ENCODE measurements at places on chromosomes 13 and 19. TPM values are rescaled to one million over a fixed set of nuclear protein-coding genes. Genes with fewer than 3 reads are reported as not detected.

ARHGAP45 gene
- total RNA-seq, result 11.5 TPM

ATP4B gene
- not detected for total RNA-seq

ANKLE1 gene
- 0.24 TPM for total RNA-seq

RNF225 gene
- total RNA-seq, result not detected

IGFL1 gene
- not detected for total RNA-seq

PNKP gene
- total RNA-seq, result 54.6 TPM

SIGLEC5 gene
- 0.92 TPM for total RNA-seq

ZNF708 gene
- total RNA-seq, result 34.3 TPM

NUCB1 gene
- 391 TPM for total RNA-seq

KLK4 gene
- 1.1 TPM for total RNA-seq

VPS36 gene
- 68.6 TPM for total RNA-seq

ERICH4 gene
- total RNA-seq, result not detected

DNA sequence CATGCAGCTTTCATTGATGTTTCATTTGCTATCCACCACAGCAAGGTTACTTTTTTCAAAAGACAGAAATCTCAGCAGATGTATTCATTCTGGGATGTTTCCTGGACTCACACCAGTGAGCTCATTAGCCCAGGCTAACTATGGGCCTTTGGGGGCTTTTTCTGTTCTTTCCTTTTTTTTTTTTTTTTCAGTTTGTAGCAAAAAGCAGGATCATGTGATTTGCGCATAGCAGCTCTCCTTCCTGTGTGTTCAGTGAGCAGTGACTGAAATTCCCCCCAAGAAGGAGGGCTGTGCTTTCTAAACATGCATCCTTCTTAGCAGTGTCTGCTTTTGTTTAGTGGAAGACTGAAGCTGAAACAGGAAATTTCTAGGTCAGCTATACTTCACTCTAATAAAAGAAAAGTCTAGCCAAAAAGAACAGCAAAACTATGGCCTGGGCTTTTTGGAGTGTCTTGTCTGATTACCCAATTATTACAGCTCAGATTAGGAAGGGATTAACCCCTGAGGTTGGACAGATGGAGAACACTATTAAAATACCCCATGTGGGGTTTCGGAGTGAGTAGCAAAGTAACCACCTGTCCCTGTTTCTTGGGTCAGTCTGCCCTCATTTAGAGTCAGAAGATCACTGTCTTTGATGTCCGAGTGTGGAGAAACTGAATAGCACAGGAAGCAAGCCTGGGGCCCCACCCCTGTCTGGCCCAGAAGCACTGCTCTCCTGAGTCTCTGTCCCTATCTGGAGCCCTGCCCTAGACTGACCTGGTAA, 8.9 kb upstream of the AMER2 start:
- no peak for DNase-seq
- H3K4me1 ChIP-seq, result no peaks in the 10 kb centered on the region
- H3K36me3 ChIP-seq, result no peaks in the 10 kb centered on the region
- no peaks in the 10 kb centered on the region for H3K27me3 ChIP-seq
- no peak overlapping the region for H3K4me3 ChIP-seq
- no peak overlapping the region for H3K27ac ChIP-seq

GRCh38 chr13:36801035-36801434, 18.0 kb upstream of the RFXAP start:
- no peak overlapping the region for H3K27ac ChIP-seq
- no peaks in the 10 kb centered on the region for H3K27me3 ChIP-seq
- no peaks in the 10 kb centered on the region for H3K4me1 ChIP-seq

GRCh38 chr19:41882568-41883462, at the start of gene ARHGEF1:
ARHGEF1 (plus strand) TSS chr19:41883184; CDS start chr19:41888083, 4,899 bp downstream.
- peak; percentile 42 for DNase-seq
- peak within 1 kb of the TSS; percentile 76 for H3K27ac ChIP-seq
- H3K4me1 ChIP-seq, result peaks cover 14% of the 10 kb centered on the region
- no peaks in the 10 kb centered on the region for H3K36me3 ChIP-seq
- peak within 1 kb of the TSS; percentile 85 for H3K4me3 ChIP-seq
- H3K27me3 ChIP-seq, result no peaks in the 10 kb centered on the region

DNA sequence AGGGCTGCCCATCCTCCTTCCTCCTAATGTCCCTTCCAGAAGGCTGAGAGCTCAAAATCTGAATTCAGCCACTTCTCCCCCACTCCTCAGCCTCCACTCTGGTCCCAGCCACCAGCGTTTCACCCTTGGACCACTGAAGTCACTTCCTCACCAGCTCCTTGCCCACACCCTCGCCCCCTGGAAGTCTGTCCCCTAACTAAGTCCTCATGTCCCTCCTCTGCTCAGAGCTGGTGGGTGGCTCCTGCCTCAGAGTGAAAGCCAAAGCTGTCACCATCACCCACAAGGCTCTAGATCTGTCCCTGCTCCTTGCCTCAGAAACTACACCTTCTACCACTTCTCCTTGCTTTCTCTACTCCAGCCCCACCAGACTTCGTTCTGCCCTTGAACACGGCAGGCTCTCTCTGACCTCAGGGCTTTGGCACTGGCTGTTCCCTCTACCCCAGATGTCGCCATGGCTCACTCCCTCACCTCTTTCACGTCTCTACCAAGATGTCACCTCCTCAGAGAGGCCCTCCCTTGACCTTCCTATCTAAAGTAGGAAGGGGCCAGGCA, 1.7 kb downstream of the ERCC1 start:
- no peak overlapping the region for H3K4me3 ChIP-seq
- no peak overlapping the region for H3K27ac ChIP-seq
- H3K27me3 ChIP-seq, result no peaks in the 10 kb centered on the region
- H3K36me3 ChIP-seq, result no peaks in the 10 kb centered on the region

DNA sequence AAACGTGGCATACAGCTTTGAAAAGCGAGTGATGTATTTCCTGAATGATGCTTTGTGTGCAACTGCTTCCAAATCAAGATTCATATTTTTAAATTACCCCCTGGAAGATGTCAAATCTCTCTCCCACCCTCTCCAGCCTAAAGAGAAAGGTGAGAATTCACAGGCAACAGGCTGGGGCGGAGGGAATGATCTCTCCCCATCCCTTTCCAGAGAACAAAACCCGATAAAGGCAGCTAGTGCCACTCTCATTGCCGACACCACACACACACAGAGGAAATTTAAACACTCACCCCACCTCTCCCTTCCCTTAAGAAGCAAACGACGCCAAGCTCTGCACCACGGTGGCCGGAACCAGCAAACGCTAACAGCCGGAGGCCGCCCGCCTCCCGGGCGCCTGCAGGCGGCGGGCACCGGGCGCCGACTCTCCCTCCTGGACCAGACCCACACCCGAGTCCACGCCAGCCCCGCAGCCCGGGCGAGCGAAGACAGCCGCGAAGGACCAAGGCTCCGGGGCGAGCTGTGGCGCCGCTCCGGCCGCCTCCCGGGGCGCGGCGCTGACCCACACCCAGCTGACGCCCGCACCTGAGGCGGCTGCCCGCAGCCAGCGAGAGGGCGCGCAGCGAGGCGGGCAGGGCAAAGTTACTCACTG, 477 bp downstream of the LNX2 start:
- H3K4me3 ChIP-seq, result peak overlapping the region; percentile 79
- no peaks in the 10 kb centered on the region for H3K36me3 ChIP-seq
- peak overlapping the region; percentile 98 for H3K27ac ChIP-seq
- no peaks in the 10 kb centered on the region for H3K27me3 ChIP-seq
- peak; percentile 47 for DNase-seq

DNA sequence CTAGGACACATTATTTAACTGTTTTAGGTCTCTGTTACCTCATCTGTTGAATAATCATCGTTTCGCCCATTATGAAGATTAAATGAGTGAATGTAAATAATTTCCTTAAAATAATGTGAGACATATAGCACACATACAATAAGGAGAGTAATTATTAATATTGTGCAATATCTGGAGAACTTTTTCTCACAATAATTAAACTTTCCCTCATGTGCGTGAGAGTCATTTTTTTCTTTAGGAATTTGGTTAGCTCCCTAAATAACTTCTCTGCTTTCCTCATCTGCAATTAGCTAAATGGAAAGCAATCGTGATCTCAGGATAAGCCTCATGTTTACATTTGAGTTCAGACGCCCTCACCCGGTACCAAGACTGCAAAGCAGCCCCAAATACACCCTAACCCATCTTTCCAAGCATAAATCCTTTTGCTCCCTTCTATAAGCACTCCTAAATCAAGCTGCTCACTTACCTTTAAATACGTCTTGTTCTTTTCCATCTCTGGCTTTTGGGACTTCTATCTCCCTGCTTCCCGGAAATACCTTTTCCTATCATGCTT, 78.8 kb downstream of the MZT1 start:
- H3K4me3 ChIP-seq, result no peak overlapping the region
- no peak overlapping the region for H3K27ac ChIP-seq
- no peaks in the 10 kb centered on the region for H3K36me3 ChIP-seq

GRCh38 chr13:28753208-28753892, 34.6 kb upstream of the SLC46A3 start:
- no peak overlapping the region for H3K4me3 ChIP-seq
- H3K4me1 ChIP-seq, result peaks cover 10% of the 10 kb centered on the region
- no peaks in the 10 kb centered on the region for H3K27me3 ChIP-seq
- H3K27ac ChIP-seq, result peak overlapping the region; percentile 61
- H3K36me3 ChIP-seq, result no peaks in the 10 kb centered on the region

- H3K27me3 ChIP-seq, result no peaks in the 10 kb centered on the region
- H3K36me3 ChIP-seq, result no peaks in the 10 kb centered on the region
- no peaks in the 10 kb centered on the region for H3K4me1 ChIP-seq
These were observed 121.6 kb downstream of the COG6 start for GRCh38 chr13:39777021-39777420.

GRCh38 chr19:54199401-54199800, 1.3 kb upstream of the RPS9 start:
- no peaks in the 10 kb centered on the region for H3K27me3 ChIP-seq
- no peak overlapping the region for H3K4me3 ChIP-seq
- peaks cover 27% of the 10 kb centered on the region for H3K36me3 ChIP-seq
- peaks cover 21% of the 10 kb centered on the region for H3K4me1 ChIP-seq

DNA sequence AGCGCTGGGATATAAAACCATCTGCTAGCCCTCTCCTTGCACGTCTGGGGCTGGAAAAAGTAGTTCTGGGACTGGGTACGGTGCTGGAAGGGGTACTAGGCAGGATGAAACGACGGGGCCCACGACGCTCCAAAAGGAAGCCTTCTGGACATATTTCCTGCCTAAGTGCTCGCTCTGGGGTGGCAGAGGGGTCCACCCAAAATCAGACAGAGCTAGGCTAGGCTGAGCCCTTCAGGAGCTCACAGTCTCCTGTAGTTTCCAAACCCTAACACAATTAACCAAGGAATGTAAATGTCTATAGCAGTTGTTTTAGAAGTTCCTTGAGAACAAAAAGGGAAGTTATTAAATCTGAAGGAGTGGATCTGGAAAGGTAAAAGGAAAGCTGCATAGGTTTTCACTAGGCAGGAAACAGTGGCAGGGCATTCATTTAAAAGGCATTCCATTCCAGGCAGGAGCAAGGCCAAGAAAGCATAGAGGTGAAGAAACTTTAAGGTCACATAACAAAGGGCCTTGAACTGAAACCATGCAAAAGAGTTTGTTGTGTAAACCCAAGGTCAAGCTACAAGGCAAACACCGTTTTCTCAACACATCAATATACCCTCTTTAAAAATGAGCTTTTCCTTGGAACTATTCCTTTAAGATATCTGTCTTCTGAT, 634 bp upstream of the DIAPH3 start:
- H3K4me3 ChIP-seq, result peak overlapping the region; percentile 30
- peak; percentile 5 for DNase-seq
- no peaks in the 10 kb centered on the region for H3K27me3 ChIP-seq
- peaks cover 6% of the 10 kb centered on the region for H3K4me1 ChIP-seq

DNA sequence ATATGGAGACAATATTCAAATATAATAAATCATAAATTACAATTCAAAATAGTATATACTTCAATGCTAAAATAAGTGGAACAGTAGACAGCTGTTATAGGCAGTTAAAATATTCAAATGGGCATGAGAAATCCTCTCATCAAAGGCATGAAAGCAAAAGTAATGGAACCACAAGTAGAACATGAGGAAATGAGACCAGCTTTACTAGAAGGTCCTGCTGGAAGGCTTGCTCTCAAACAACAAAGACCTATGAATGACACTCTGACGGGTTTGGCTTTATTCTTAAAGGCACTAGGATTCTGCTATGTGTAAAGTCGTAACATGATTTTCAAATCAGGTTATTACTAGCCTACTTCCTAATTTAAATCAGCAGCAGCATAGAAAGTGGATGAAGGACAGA, 148.1 kb downstream of the VWA8 start:
- DNase-seq, result no peak
- no peaks in the 10 kb centered on the region for H3K36me3 ChIP-seq
- no peak overlapping the region for H3K27ac ChIP-seq
- H3K4me1 ChIP-seq, result peaks cover 6% of the 10 kb centered on the region

DNA sequence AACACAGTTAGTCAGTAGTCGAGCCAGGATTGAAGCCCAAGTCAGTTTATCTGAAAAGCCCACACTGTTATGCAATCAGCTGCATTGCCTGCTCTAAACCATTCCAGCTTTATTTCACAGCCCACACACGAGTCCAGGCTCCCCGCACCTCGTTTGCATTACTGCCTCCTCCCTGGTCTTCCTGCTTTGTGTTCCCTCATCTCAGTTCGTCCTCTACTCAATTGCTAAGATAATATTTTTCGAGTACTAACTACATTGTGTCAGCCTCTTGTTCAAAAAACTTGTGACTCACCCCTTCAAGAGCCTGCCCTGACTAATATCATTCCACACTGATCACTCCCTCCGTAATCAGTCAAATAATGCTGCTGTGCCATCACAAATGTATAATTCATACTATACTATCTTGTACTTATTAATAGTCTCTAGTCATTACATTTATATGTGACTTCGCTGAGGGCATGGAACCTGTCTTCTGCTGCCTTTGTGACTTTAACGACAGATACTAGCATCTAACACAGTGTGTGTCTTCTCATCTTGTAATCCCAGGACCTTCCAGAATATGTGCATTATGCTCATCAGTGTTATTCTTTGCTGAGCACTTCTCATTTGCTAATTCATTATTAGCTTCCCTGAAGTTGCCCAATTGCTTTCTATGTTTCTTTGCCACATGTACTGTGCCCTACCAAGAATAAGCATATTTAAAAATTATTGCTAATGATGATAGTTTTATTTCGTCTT, 26.2 kb upstream of the WDFY2 start:
- H3K4me3 ChIP-seq, result no peak overlapping the region
- no peak for DNase-seq
- peaks cover 20% of the 10 kb centered on the region for H3K4me1 ChIP-seq

DNA sequence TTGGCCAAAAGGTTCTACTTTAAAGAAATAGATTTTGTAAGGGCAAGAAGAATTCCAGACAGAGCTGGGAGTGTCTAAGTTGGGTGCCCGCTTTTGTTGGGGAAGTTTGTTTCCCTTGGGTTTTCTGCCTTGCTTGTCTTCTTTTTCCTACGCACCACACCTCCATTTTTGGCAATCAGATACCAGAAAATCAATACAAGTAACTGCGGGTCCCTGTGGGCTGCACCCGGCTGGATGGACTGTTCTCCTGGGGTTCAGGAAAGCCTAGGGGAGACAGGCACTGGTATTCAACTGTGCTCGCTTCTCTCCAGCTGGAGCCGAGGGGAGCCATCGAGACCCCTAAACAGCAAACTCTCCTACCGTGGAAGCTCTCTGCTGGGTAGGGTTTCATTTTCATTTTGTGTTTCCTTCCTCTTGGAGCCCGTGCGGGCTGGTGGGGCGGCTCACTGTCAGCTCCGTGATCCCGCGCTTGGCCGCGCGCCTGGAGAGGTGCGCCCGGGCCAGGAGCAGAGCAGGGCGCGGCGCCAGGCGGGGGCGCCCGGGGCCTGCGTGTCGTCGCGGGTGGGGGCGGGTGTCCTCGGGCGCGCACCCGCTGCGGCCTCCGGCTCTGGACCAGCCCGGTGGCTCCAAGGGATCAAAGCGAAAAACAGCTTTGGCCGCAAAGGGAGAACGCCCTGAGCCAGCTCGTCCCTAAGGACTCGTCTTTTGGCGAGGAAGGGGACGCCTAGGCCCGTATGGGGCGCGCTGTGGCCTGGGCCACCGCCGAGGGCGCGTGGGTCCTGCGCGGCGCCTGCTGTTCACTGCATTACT, 347.2 kb downstream of the ZNF536 start:
- H3K4me3 ChIP-seq, result peak overlapping the region; percentile 50
- peaks cover 6% of the 10 kb centered on the region for H3K4me1 ChIP-seq
- H3K36me3 ChIP-seq, result no peaks in the 10 kb centered on the region
- DNase-seq, result peak; percentile 83
- H3K27me3 ChIP-seq, result no peaks in the 10 kb centered on the region
